NCI-H69 (cell line): ENCODE measurements at places on chromosomes 6 and 20.

GRCh38 chr6:44062771-44063560 is 64.3 kb downstream of the MRPL14 start:
- DNase-seq, result no peak

- no peak for DNase-seq
These were observed 12.6 kb upstream of the PIGU start for GRCh38 chr20:34689486-34689885.

DNA sequence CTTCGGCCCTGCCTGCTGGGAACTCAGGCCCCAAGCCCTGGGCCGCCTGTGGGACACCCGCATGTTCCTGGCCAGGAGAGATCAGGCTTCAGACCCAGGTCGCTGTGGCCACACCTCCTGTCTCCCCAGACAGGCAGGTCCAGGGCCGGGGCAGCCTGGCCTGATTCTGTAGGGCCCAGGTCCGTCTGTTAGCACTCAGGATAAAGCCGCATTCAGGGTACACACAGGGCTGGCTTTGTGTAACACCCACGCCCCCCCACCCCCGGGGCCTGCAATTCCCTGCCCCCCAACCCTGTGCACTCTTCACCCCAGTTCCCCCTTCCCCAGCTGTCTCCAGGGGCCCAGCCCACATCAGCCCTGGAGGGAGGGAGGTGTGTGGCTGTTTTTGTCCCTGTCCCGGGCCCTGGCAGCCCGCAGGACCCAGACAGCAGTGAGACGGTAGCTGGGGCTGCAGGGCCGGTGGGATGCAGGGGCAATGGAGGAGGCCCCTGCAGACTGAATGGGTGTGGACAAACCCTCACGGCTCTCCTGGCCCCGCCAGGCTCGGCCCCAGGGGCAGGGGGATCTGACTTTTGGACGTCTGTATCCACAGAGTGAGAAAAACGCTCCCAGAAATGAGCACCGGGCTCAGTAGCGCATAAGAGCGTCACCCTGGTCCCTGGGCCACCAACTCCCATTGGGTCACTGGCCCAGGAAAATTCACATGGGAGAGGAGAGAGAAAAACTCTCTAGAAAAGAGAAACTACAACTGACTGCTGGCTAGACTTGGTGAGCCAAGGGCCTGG is 42.4 kb upstream of the ZBP1 start:
- no peak for DNase-seq

- no peak for DNase-seq
These were observed 14.5 kb downstream of the SS18L1 start for GRCh38 chr20:62158088-62158400.

DNA sequence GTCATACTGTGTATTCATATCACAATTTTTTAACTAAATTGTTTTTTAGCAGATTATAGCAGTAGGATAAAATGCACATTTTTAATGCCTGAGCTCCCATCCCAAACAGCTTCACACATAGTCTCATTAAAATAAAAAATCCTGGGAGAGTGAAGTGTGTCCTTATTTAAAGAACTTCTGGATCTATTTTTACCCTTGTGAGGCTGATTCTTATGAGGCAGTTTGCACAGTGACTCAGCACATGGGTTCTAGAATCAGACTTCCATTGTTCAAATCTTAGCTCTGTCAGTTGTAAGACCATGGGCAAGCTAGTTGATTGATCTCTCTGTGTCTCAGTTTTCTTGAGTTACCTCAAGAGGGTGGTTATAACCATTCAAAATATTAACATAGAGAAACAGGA is 72.3 kb downstream of the MACROD2 start:
- DNase-seq, result peak; percentile 6

GRCh38 chr6:23305325-23305943 is 736.1 kb downstream of the HDGFL1 start:
- peak; percentile 41 for DNase-seq

- no peak for DNase-seq
These were observed 66.1 kb downstream of the SYNE1 start for GRCh38 chr6:152571089-152571488.

DNA sequence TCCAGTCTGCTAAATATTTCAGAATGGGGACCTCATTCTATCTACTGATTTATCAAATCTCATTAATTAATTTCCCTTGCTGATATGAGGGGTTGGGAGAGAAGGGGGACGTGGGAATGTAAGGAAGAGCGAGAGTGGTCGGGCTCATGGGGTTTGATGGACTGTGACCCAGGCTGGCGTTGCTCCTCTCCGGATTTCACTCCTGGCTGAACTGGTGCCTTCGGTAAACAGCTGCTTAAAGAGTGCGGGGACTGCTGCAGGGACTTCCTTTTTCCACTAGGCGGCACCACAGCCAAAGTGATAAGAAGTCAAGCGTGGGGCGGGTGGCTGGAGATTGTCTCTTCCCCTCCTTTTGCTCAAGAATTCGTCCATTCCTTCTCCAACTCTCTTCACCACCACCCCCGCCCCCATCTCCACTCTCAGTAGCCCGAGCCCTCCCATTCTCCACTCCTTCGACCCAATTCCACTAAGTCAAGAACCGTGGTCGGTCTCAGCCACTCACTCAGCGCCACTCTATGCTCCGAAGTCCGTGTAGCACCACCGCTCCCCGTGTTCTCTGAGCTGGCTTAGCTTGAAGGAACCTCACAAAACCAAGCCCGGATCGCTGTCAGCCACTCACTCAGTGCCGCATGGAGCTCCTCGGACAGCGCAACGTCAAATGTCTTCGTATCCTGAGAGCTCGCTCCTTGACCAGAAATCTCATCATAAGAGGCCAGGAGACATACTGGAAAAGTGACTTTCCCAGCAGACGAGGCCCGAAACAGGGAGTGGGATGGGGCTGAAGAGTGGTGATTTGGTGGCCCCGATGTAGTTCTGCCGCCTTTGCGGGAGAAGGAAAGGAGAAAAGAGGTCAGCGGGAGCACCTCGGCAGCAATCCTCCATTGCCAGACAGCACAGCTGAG is 9.7 kb downstream of the TRIM31 start:
- peak; percentile 92 for DNase-seq
